ENCODE measurements at places on chromosomes 13 and 19.

DNA sequence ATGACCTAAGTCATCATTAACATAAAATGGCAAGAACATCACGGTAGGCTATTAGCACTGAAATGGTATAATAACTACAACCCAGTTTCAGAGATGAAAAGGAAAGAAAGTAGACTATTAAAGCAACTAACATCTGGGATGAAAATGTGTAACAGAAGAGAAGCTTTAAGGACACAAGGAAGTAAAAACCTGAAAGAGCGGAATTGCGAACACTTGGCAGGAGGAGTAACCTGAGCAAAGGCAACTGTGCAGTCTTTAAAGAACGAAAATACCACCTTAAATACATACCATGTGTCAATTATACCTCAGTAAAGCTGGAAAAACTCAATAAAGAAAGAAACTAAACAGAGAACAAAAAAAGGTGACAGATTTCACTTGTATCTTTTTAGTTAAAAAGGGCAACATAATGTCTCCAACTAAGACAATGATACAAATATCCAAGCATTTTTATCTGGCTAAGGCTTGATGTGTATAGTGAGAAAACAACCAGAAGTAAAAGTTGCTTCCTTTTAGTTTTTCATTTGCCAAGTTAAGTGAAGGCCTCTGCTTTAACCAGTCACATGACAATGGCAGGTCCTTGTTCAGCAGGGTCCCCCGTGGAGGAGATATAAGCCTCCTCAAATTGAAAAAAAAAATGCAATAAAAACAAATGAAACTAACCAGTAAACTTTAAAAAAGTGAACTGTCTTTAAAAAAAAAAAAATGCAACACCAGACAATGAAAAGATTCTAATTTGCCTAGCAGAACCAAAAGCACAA, 11.6 kb downstream of the USP12 start:
- DNase-seq = no peak

DNA sequence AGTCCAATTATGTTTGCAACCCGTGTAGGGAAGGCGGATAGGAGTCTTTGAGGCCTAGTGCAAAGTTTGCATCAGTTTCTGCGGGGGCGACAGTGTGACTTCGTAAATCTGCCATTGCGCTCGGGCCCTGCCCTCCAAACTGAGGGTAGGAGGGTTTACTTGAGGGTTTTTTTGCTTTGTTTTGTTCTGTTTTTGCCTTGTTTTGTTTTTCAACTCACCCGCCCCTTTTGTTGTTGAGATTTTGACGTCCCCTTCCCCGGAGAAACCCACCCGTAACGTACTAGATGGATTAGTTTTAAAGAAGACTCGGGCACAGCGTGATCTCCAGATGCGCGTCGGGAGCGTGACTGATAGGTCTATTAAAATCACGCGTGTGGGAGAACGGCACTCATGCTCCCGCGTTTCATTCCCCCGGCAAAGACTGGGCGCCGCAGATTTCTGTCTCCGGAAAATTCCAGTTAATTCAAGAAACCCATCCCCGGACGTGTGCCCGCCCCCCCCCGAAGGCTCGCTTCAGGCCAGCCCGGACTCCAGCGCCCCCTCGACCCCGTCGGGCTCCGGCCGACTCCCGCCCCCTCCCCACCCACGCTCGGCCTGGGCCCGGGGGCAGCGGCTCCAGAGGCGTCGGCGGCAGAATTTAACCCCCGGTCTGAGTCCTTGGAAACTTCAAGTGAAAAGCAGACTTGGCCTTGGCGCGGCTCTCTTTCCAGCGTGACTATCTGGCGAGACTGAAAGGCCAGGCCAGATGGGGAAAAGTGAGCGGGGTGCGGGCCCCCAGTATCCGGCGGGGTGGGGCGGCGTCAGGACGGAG, 5.0 kb downstream of the SOX1 start:
- no peak for DNase-seq

GRCh38 chr13:99822820-99823219, 148.7 kb downstream of the ZIC5 start:
- DNase-seq = no peak

DNA sequence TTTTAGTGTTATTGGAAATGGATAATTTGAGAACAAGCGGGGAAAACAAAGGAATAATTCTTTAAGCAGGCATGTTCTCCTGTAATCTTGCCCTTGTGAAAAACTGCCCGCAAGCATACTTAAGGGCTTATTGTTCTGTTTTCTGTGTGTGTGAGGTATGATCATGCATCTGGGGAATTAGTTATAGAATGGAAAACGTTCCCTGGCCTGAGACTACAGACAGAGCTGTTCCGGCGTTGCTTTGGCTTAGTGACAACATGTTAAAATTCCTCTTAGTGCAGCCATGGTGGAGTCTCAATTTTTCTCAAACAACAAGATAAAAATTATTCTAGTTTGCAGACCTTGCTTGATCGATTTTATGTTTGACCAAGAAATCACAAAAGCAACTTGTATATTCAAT, 560.2 kb upstream of the SPRY2 start:
- no peak for DNase-seq

GRCh38 chr13:32669030-32669646, 82.9 kb downstream of the PDS5B start:
- peak; percentile 46 for DNase-seq

DNA sequence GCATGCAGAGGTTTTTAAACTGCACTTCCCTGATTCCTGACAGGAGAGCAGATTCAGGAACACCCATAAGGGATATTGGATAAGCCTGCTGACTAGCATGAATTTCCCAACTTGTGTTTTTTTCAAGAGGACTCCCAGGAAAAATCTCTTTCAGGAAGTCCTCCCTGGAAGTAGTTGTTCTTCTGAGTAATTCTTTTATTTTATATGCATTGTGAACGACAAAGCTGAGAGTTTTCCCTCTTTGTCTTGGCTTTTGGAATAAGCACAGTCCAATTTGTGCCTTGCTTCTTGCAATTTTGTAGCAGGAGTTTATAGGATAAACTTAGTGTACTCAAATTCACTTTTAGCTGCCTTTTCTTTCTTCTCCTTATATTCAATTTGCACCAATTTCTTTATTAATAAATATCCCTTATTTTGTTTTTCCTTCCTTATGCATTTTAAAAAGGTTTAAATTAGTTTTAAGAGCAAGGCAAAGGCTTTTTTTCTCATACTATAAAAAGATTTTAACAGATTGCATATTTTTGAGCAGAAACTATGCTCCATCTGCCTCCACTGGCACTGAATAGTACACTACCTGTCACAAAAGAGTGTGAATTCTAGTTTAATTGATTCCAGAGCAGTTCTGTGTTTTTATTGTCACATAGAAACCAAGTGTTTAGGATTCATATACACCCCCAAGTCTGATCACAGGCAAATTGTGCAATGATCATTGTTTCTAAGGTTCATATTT, 543.3 kb upstream of the SPRY2 start:
- DNase-seq = no peak

GRCh38 chr19:57273014-57273413, 7.3 kb upstream of the ZNF460 start:
- DNase-seq = no peak

GRCh38 chr19:13942023-13942684, 3.9 kb upstream of the PODNL1 start:
- DNase-seq = no peak

GRCh38 chr19:29492769-29493168, 33.0 kb upstream of the VSTM2B start:
- DNase-seq = peak; percentile 85

- DNase-seq = peak; percentile 24
Observed at GRCh38 chr19:5588441-5588840, 20.7 kb upstream of the TINCR start.

GRCh38 chr19:39943586-39943985, 9.2 kb upstream of the FCGBP start:
- no peak for DNase-seq

DNA sequence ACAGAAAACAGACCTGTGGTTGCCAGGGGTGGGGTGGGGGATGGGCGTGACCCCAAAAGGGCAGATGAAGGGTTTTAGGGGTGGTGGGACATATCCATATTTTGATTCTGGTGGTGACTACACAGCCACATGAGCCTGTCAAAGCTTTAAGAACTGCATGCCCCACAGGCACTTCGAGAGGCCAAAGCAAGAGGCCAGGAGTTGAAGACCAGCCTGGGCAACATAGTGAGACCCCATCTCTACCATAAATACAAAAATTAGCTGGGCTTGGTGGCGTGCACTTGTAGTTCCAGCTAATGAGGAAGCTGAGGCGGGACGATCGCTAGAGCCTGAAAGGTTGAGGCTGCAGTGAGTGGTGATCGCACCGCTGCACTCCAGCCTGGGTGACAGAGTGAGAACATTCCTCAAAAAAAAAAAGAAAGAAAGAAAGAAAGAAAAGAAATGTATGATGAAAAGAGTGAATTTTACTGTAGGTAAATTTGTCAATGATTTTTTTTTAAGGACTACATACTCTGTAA, 18.9 kb upstream of the BCL3 start:
- no peak for DNase-seq

DNA sequence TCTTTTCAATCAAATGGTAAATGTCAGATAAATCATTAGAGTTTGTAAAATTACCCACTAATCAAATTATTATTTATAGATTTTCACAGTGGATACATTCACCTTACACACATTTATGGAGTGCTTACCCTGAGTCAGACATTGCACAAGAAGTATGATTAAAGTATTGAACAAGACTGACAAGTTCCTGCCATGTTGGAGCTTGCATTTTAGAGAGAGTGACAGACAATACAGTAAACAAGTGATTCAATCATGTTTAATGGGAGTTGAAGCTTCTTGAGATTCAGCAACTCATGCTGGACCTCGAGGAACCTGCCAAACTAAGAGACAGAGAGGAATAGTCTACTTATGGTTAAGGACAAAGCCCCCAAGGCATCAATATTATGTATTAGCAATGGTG, 487.8 kb downstream of the PCDH17 start:
- no peak for DNase-seq

GRCh38 chr13:34914416-34914815, 27.7 kb upstream of the NBEA start:
- DNase-seq = no peak

DNA sequence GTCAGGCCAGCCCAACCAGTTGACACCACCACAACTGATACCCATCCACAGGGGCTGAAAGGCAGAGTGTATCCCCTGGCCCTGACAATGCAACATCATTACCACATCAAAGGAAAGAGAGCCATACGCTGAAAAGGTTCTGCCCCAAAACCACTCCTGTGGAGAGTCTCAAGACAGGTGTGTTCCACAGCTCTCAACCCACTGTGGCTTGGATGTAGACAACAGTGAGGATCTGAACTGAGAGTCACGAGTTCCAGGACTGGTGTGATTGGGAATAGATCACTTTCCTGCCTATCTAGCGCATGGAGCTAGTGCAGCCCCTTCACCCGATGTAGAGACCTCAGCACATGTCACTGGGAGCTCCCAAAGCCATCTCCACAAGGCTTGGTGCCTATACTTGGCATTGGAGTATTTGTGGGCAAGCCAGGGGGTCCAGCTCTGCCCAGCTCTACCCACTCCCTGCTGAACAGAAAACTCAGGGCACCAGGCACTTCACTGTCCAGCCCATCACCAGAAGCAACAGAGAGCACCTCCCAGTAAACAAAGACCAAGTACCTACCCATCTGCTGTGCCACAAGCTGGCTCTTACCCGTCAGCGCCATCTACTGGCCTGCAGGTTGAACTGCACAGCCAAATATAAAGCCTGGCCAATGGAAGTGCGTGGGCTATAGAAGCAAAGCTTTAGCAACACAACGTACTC, 579.5 kb downstream of the UQCRFS1 start:
- peak; percentile 40 for DNase-seq

- DNase-seq = no peak
Observed at GRCh38 chr19:15453906-15454860, 4.4 kb upstream of the WIZ start.

DNA sequence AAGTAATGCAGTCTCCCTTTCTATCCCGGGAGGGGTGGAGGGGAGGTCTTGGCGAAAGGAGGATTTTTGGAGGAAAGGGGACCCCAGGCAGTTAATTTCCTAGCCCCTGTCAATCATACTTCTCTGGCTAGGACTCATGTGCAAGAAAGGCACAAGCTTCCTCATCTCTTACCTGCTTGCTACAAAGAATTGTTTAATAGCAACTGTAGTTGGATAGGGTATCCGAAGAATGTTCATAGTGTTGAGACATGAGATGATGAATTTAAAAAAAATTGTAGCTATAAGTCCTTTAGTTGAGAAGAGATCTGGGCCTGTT, 525 bp downstream of the BORA start:
- DNase-seq = no peak

DNA sequence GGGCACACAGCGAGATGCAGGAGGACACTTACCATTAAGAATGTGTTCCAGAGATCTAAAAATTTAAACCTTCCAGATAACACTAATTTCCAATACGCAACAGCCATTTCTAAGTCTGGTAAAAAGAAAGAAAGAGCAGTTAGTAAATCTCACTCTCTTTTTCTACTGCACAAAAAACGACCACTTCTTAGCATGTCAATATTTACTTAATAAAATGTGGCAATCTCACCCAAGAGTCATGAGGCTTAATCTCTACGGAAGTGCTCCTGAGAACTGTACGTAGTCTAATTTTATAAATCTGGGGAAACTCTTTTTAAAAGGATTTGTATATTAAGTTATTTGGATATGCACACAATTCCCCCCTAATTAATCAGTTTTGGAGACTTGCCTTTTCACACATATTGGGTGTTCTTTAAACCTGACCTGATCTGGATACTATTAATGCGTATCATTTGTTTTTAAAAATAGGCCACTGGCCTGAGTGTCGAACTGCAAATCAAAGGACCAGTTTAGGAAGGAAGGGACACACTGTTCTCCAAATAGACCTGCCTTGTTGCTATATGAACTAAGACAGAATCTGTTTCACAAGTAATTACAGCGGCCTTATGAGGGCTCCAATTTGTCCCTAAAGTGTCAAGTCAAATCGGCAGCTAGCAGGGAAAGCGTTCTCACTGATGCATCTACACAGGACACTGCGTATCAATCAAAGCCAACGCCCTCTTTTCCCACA, 7.9 kb upstream of the ADPRHL1 start:
- no peak for DNase-seq

GRCh38 chr13:94140027-94140426, 339.5 kb downstream of the DCT start:
- no peak for DNase-seq

DNA sequence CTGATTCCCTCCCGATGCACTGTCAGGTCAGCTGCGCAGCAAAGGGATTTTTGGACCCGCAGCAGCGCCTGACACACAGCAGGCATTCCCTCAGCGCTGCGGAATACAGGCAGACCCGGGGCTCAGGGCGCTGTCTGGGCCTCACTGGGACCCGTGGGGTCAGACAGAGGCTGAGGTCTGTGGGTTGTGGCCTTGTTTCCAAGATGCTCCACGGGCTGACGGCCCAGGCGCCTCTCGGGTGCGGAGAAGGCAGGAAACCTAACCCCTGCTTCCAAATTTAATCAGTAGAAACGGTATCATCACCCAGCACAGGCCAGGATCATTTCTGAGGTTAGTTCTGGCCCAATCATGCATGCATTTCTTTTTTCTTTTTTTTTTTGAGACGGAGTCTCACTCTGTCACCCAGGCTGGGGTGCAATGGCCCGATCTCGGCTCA, 686 bp upstream of the RNF126 start:
- no peak for DNase-seq

DNA sequence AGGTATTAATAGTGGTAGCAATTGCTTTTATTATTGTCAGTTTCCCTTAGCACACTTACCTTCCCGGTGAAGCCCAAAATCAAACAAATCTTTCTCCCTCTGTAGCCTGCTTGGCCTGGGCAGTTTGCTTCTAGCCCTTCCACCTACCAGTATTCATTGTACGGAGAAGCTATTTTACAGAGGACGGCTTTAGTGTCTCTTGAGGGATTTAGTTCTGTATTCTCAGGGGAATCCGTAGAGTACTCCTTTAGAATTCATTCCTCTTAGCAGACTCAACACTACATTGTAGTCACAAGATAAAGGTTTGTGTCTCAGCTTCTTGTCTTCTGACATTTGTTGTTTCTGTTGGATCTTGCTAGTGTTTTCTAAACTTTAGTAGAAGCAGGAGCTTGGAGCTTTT, 24.1 kb upstream of the WTIP start:
- DNase-seq = no peak

- no peak for DNase-seq
Observed at GRCh38 chr13:60402022-60402421, 5.0 kb downstream of the TDRD3 start.
